ENCODE measurements at places on chromosomes 1 and 21.

- no peak for DNase-seq
Measured at GRCh38 chr1:47709872-47710231, 272.0 kb downstream of the FOXD2 start.

DNA sequence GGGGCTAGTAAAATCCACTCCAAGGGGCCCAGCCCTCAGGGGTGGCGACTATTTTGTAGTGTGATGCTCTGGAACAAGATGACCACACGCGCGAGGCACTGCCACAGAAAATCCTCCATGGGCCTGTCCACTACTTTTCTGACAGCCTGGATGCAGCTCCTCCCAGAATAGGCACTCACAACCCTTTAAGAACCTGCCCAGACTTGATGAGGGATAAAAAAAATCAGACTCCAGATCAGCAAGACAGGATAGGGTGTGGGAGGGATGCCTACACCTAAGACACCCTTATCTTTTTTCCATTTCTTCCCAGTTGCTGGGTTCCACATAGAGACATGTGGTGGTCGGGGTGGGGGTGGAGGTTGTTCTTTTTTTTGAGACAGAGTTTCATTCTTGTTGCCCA, 33.5 kb downstream of the PCAT6 start:
- DNase-seq = no peak

DNA sequence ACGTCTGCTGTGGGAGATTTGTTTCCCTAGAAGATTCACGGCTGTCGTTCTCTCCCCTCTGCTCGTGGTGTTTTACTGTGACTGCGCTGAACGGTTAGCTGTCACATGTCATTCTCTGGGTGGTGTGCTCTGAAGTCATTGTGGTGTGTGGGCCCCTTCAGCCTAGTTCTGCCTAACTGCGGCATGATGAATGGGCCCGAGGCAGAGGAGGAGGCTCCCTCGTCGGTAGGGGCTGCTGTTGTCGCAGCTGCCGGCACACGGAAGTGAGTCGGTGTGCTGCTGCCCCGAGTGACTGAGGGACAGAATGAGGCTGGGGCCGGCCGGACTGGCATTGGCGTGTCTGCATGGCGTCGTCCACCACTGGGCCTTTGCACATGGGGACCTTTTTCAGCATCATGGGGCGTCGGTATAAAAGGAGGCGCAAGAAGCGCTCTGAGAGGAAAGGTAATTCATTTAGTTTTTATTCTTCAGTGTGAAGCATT, 77.9 kb downstream of the ADARB1 start:
- DNase-seq = no peak

DNA sequence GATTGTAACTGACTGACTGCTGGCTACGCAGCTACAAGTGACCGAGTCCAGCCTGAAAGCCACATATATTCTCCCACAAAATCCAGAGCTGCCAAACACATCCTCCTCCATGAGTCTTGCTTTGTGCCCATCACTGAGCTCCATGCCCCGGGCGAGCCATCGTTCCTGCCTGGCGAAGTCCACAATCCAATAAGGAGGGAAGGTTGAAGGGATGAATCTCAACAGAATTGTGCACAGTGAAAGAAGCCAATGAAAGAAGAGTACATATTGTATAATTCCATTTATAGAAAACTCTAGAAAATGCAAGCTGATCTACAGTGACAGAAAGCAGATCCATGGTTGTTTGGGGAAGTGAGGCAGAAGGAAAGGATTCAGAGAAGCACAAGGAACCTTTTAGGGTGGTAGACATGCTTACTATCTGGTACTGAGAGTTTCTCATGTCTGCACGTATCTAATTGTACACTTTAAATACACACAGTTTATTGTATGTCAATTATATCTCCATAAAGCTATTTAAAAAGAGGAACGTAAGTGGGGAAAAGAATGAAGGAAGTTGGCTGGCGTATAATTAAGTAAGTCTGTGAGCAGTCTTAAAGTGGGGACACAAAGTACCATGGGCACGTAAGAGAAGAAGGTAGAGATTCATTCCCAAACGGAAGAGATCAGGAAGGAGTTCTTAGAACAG, 115.9 kb upstream of the JUN start:
- no peak for DNase-seq

DNA sequence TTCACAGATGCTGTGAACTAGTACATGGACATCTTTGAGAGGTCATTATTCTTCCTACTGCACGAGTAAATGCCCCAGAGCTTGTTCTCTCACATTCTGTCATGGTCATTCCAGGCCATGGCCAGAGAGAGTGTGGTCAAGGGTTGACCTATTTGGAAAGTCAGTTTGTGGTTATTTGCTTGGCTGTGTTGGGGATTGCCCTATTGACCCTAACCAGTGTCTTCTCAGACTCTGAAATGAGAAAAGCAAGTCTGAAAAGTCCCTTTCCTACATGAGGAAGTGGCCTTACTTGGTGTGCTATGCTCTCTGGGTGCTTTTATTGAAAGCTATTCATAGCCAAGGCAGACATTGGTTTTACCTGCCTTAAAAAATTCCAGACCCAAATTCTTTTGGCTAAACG, 26.6 kb downstream of the CLIC6 start:
- no peak for DNase-seq

Measured in hypothalamus (tissue), 51 donors.